ENCODE measurements at places on chromosomes 3 and 15.
A peak's percentile ranks its signal among the peaks of the same experiment; 100 is the strongest.

GRCh38 chr3:98869391-98869790 lies 32.1 kb downstream of the DCBLD2 start:
- no peak for DNase-seq

DNA sequence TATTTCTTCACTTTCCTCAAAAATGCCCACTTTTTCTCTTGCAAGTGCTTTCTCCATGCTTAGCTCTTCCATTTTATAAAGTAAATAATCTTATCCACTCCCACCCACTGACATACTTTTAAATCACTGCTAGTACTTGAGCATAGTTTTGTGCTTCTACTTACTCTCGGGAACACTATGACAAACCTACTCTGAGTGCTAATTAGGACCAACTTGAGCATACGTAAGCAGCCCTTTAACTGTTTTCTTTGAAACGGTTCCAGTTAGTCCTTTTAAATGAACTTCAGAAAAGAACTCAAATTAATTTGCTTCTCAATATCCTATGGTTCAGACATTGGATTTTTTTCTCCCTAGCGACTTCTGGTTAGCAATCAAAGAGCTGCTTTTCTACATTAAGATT lies 280.0 kb upstream of the SOX2 start:
- DNase-seq = no peak

DNA sequence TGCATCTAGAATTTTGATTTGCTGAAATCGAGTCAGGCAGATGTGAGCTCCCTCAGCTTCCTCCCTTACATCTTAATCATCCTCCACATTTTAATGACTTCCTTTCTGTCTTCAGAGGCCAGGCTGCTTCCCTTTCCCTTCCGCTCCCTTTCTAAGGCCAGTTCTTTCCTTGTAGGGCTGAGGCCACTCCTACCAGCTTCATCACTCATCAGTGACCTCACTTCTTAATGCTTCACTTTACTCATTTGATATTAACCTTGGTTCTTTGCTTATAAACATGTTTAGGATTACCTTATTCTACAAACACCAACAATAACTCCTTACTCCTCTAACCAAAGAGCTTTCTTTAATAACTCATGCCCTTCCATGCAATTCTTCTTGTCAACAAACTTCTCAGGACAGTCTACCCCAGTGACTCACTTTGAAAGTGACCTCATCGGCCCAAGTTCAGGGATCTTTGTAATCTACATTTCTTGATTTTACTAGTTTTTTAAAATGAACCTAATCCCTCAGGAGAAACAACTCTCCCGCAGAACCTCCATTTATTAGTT lies 23.9 kb downstream of the ILDR1 start:
- peak; percentile 68 for DNase-seq

GRCh38 chr3:187662848-187663409 lies 7.3 kb downstream of the SST start:
- DNase-seq = no peak

GRCh38 chr3:49790626-49791411 lies 4.5 kb upstream of the IP6K1 start:
- DNase-seq = no peak

- DNase-seq = peak; percentile 36
These were observed 211.5 kb upstream of the TP63 start for GRCh38 chr3:189419683-189420082.

DNA sequence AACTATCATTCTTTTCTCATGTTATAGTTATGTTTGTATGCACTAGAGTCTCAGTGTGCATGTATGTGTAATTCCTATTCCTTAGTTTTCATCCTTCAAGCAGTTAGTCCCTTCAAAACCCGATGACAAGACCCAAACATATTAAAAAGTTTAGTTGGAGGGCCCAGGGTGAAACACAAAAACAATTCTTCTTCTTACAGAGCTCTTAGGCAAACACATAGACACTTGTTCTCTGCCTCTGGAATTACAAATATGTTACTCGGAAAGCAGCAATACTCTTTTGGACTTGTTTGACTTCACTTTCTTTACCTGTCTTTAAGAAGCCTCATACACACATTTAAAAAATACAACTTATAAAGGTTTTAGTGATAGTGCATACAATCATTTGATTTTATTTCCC lies 763 bp upstream of the CNTN6 start:
- DNase-seq = no peak

DNA sequence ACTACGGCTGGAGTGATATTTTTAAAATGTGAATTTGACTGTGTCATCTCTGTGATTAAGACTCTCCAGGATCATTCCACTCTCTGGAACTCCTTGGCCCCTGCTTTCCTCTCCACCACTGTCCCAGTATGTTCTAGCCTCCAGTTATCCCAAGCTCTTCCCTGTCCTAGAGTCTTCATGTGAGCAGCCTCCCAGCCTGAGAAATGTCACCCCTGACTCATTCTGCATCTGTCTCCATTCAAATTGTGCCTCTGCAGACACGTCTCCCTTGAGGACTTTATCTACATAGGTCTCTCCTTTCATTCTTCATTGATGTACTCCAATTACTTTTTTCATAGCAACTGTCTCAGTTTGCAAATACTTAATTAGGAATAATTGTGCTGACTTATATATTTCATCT lies 317.7 kb upstream of the ADAMTS9 start:
- DNase-seq = no peak

- no peak for DNase-seq
These were observed 736.0 kb upstream of the NR2F2 start for GRCh38 chr15:95594496-95594895.

DNA sequence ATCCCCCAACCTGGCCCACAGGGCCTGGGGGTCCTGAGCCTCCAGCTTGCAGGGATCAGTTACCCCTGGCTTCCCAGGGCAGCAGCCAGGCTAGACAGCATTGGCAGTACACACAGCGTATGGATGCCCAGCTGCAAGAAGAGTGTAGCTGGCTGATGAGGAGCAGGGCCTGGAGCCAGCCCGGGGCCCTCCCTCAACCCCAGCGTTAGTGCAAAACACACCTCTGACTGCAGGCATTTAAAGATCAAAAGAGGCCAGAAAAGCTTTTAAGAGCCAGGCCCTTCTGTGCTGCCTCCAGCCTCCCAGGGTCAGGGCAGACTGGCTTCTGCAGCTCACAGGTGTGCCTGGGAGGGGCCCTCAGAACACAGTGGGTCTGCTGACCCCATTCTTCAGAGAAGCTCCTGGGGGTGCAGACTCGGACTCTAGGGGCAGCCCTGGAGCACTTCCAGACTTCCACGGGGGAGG lies 110.6 kb downstream of the ETFA start:
- DNase-seq = no peak

DNA sequence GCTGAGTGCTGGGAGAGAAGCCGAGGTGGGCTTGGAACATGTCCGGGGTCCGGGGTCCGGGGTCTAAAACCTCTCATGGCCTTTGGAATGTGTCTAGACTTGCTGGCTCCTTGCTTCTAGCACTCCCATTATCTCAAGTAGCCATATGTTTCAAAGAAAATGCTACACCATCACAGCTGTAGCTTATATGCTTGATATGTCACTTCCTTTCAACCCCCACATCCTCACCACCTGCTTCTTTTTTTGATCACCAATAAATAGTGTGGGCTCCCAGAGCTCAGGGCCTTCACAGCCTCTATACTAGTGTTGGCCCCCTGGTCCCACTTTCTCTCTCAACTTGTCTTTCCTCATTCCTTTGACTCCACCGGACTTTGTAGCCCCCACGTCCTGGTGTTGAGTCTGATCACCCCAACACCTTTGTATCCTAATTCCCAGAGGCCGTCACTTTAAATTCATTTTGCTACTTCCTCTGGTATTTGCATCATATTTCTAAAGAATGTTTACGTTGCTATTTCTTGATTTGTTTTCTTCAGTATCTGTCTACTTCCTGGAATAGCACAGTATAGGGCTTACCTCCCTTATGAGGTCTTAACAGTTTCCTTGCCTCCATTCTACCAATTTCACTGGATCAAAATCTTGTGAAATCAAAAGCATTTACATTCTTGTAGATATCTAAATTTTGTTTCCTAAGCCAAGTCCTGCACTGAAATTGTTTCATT lies 71.9 kb upstream of the CHRNB4 start:
- DNase-seq = no peak

- DNase-seq = peak; percentile 51
These were observed 35.1 kb upstream of the EIF3J start for GRCh38 chr15:44501768-44502366.

GRCh38 chr3:187473778-187474406 lies 105.7 kb downstream of the RTP4 start:
- DNase-seq = no peak

GRCh38 chr3:60434950-60435349 lies 816.3 kb downstream of the FHIT start:
- DNase-seq = no peak

- DNase-seq = no peak
These were observed 446.0 kb downstream of the GRM7 start for GRCh38 chr3:7306901-7307300.

DNA sequence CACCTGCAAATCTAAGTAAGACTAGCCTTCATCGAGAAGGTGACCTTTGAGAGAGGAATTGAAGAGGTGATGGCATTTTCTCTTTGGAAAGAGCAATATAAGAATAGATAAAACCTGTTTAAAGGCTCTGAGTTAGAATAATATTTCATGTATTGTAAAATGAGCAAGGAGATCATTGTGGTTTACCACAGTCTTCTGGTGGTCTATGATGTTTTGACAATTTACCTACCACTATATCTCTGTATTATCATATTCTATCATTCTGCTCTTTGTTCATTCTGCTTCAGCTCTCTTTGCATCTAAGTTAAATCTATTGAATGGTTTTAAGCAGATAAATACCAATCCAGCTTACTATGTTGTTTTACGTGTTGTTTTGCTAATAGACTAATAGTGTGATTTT lies 982.3 kb downstream of the SI start:
- no peak for DNase-seq

DNA sequence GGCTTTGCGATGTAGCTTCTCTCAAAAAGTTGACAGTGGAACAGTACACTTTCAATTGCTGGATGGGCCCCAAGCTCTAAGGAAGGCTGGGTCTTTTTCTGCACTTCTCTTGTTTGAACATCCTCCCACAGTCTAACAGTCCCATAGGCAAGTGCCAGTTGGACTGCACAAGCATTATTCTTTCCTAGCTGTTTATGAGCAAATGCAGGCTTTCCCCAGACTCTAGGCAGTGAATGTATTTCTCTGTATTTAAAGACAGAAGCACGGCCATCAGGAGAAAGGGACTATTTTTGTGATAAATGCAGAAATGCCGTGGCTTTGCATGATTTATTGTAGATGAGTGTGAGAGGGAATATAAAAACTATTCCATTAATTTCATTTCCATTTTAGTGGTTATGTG lies 539.3 kb upstream of the LMCD1 start:
- DNase-seq = no peak

- DNase-seq = no peak
These were observed 83.6 kb upstream of the CCDC39 start for GRCh38 chr3:180762866-180763265.

All from activated CD4-positive, alpha-beta T cell treated with anti-CD3 and anti-CD28 coated beads, Interleukin-10, Interleukin-2, amounts not matched to agents 100 ng/mL and 50 ng/mL, durations not matched to agents 16 hours and 8 hours (primary cell).